NCI-H1436 (cell line): ENCODE measurements at places on chromosomes 6 and 20.

GRCh38 chr20:35776513-35777101, 4.8 kb downstream of the PHF20 start:
- no peak for DNase-seq

DNA sequence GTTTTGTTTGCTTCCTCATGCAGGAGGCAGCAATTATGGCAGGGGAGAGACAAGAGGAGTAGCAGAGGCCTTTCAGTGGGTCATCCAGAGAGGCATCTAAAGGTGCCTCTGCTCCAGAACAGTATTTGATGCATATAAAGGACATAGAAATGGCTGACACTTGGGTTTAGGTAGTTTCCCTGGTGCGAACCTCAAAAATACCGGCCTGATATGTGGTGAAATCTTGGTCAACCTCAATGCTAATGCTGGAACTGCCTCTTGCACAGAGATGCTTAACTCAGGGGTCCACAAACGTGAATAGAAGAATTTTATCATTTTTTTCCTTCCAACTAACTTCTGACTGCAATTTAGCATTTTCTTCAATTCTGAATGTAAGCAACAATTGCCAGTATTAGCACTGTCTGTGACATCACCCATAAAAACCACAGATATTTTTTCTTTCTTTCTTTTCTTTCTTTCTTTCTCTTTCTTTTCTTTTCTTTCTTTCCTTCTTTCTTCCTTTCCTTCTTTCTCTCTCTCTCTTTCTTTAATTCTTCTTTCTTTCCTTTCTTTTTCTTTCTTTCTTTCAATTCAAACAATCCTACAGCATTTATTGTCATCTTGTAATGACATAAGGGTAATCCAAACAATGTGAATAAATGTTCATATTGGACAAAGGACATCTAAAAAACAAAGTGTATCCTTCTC, 180.0 kb upstream of the UST start:
- no peak for DNase-seq

DNA sequence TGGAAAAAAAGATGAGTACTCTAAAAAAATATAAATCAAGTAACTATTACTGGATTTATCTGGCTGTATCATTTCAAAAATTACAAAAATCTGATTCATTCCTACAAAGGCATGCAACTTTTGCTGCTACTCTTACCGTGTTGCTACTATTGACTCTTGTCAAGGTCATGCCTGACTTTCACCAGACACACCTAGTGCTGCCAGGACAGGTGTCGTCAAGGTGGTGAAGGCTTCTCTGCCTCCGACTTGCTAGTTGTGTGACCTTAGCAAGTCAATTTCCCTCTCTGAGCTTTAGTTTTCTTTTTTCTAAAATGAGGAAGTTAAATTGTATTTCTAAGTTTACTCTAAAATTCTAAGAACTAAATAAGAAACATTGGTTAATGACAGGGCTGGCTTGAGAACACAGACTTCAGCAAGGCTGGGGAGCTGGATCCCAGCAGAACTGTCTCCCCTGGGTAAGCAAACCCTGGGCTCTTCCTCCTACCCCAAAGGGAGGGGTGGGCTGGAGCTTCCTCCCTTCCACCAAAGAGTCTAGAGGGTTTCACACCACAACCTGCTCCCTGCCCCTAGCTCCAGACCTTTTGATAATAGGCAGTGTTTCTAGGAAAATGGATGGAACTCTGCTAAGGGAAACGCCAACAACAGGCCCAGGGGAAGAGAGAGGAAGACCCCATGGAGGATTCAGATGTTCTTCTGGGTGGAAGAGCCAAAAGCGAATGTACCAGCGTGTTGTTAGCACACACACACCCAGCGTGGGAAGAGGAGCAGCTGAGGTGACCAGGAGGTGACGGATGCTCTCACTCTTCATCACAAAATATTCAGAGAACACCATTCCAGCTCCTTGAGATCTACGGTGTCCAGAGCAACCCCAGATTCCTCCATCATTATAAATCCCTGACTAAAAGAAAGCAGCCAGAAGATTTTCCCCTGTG, 47.9 kb upstream of the CITED2 start:
- no peak for DNase-seq

DNA sequence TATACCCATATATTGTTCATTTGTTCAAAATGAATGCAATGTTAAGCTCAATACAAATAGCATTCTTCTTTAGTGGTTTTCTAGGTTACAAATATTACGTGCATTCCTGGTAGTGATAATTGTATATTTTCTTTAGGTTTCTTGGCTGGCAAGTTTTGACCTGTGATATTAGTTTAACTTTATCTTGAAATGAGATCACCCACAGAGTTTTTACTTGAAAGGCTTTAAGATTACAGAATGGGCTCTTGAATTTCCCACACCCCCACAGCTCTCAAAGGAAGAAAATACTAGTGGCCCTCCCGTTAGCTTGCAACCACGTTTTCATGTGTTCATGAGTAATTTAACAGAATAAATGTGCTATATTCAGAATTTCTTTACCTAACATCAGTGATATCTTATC, 1315.5 kb upstream of the GJE1 start:
- DNase-seq = no peak

DNA sequence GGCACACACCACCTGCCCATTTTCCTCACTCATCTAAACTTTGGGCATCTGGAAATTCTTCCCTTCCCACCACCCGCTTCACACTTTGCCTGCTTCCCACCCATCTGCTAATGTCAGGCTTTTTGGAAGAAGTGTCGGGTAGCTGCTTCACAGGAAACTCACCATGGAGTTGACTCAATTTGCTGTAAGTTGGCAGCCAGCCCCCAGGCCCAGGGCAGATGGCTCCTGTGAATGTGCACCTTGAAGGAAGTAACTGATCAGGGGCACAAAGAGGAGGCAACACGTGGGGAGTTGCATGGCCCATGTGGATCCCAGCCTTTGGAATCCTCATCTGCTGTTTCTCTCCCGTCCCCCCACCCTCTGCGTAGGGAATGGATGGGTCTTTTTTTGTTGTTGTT, 87.3 kb downstream of the PPP1R14C start:
- no peak for DNase-seq

DNA sequence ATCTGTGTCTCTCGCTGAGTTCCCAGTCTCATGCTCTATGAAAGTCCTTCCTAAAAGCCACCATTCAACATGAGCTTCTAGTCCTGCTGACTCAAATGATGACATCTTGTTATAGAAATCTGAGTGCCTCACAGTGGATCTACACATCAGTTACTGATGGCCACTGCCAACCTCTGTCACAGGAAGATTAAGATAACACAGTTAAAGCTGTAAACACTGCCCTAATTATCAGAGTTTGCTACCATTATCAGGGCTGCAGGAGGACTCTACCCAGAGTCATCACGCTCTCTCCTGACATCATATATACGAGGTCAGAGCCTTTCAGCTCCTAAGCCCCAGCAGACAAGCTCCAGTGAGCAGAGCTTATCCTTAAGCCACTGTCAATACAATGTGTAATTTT, 63.2 kb downstream of the HIVEP2 start:
- no peak for DNase-seq

DNA sequence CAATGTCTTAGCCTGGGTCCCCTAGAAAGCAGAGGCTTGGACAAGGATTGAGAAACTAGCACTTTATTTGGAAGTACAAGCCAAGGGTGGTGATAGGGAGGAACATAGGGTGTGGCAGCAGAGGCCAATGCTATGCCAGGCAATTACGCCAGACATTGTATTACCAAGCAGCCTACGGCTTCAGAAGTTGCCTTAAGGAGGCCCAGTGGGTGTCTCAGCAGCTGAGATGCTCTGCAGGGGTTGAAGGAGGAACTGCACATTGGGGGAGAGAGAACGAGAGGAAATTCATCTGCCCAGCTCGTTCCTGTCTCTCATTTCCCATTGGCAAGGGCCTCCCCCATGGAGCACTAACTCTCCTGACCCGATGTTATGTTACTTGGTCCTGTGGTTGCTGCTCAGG, 859 bp downstream of the C20orf202 start:
- no peak for DNase-seq

GRCh38 chr6:132830334-132830751, 16.0 kb downstream of the RPS12 start:
- DNase-seq = peak; percentile 63

- DNase-seq = no peak
These were observed 8.6 kb downstream of the CMTR1 start for GRCh38 chr6:37441651-37442050.

DNA sequence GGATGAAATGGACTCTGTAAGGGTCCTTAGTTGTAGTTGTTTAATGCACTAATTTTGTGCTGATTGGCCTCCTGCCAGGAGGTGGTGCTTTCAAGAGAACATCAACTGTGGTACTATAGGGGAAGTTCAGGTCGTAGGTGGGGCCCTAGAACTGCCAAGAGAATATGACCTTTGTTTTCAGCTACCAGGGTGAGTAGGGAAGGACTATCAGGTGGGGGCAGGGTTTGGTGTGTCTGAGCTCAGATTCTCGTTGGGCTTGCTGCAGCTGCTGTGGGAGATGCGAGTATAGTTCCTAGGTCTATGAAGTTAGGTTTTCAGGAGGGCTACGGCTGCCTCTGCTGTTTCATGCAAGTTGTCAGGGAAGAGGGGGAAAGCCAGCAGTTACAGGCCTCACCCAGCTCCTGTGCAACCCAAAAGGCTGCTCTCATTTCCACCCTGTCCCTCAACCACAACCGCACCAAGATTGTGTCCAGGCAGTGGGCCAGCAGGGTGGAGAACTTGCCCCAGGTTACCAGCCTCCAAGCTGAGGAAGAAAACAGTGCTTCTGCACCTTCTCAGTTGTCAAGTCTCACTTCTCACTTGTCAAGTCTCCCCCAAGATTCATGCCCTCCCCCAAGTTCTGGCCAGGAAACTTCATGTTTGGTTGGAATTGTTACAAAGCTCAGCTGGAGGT, 626.5 kb upstream of the MAP3K7 start:
- no peak for DNase-seq

DNA sequence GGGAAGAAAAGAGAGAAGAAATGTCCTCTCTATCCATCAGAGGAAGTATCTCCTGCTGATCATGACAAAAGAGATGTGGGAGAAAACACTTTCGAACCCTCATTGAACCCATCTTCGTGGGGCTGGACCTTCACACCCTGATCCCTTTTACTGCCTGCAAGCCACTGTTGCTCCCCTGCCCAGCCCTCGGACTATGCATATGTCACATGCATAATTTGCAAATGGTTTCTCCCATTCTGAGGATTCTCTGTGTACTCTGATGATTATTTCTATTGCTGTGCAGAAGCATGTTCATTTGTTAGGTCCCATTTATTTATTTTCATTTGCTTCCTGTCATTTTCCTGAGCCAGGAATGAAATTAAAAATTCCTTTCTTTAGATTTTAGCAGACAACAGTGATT, 64.7 kb downstream of the DNAAF9 start:
- no peak for DNase-seq

DNA sequence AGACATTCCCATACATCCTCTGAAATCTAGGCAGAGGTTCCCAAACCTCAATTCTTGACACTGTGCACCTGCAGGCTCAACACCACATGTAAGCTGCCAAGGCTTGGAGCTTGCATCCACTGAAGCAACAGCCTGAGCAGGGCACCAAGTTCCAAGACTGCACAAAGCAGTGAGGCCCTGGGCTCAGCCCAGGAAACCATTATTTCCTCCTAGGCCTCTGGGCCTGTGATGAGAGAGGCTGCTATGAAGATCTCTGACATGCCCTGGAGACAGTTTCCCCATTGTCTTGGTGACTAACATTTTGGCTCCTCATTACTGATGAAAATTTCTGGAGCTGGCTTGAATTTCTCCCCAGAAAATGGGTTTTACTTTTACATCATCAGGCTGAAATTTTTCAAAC, 107.5 kb upstream of the SAMD5 start:
- DNase-seq = no peak

DNA sequence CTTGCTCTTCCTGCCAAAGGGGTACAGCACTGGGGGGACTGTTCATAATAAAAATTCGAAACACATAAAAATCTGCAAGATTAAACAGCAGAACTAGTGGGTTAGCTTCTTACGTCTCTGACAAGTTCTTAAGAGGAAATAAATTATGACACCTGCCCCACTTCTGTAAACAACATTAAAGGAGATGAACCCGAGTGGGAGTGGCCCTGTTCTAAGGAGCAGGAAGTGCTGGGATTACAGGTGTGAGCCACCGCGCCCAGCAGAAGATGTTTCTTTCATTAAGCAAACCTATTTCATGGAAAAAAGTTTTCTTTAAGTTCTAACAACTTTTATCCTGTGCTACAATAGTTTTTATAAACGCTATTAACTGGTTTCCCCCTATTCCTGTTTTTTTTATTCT, 24.6 kb downstream of the USP45 start:
- DNase-seq = no peak

DNA sequence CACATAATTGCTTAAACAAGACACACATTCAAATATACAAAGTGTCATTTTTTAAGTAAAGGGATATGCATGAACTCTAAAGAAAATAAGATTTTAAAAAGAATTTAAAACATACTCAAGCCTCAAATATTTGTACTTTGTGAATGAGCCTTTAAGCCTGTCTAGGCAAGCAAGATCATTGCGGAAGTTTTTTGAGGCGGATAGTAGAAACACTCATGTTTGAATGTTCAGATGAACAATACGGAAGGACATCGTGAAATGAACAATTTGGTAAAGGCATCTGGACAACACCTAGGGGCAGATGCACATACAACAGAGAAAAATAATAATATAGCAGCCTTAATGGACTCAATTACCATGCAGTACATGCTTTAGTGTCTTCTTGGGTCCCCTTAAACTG, 928.9 kb downstream of the TFAP2A start:
- no peak for DNase-seq

DNA sequence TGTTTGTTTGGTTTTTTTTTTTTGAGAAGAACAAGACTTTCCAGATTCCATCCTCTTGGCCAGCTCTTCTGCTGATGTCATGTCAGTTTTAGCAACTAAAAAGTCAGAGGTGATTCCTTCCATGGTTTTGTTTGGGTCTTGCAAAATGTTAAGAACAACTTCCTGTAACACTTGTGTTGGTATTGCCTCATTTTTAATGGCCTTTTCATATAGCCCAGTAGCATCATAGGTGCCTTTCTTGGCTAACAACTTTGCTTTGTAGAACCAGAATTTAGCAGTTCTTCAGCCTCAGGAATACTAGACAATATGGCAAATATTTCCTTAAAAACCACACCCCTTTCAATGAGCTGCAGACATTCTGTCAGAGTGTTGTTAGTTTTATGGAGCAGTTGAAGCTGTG, 99.5 kb upstream of the SIRPG start:
- DNase-seq = no peak

DNA sequence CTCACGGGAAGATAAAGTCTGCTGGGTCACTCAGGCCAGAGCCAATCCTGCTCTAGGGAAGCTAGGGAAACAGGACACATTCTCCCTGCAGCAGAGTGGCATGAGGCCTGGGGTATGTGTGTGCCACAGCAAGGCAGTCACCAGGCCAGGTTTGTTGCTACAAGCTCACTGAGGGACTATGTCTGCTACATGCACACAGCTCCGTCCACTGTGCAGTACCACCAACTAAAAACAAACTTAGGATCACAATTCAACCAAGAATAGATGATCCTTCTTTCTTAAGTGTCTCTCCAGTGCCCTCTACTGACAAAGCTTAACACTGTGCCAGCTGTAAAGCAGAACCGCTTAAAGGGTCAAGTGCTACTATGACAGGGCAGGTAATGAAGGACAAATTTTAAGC, 192.5 kb downstream of the PTPRK start:
- DNase-seq = no peak

DNA sequence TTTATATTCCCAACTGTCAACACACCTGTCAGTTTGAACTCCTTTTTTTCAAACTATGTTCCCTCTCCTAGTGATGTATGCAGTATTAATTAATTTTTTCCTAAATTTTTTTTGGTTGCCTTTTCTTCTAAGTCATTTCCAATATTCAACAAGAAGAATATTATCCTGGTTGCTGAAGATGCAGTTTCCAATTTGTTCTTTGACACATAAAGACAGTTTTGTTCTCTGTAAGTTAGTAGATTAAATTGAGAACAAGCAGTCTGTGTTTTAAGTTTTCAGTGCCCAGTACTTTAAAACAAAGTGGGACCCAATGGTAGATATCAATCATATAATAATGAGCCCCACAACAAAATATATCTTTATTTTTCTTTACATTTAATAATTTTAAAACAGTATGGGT, 47.3 kb downstream of the GJA1 start:
- no peak for DNase-seq
